Stimulated activated CD4-positive, alpha-beta T cell treated with anti-CD3 and anti-CD28 coated beads, Interleukin-4, amount 100 ng/mL, for 48 hours (primary cell): ENCODE measurements at places on chromosomes 5 and 9.

GRCh38 chr5:16776611-16777251 is 159.4 kb downstream of the MYO10 start:
- no peak for DNase-seq

- DNase-seq: no peak
Measured at GRCh38 chr5:168086104-168086610, 205.3 kb upstream of the WWC1 start.

- DNase-seq: no peak
Measured at GRCh38 chr5:132182359-132183040, 45.2 kb downstream of the P4HA2 start.

DNA sequence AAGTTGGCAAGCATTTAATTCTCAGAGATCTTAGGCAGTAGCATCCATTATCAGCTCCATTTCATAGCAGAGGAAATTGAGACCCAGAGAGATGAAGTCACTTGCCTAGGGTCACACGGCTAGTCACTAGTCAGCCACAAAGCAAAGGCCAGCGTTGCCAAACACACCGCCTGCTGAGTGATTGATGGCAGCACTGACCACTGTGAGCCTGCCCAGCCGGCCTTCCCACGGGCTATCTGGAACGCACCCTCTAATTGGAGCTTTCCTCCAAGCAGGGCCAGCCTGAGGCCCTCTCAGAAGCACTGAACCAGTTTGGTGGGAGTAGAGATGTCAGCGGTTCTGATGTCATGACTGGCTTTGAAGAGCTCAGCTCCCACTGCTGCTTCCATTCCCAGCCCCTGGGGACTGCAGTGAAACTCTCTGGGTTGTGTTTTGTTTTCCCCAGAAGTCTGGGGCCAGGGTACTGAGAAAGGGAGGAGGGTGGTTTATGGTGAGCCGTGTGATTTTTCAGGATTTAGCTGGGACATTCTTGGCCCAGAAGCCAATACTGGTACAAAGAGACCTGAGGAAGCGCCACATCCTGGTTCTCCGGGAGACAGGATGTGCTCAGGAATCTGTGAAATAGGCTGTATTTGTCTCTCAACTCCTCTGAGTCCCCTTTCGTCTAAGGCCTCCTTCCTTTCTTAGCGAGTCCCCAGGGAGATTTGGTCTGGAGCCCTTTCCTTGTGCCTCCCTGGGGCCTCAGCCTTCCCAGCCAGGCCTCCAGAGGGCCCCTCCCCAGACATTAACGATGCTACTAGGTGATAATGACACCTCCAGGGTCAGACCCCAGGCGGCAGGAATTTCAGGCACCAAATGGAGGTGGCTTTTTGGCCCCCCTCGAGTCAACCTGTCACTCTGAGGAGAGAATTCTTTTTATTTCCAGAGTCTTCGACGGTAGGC is 44.5 kb downstream of the SPRY4 start:
- DNase-seq: no peak

DNA sequence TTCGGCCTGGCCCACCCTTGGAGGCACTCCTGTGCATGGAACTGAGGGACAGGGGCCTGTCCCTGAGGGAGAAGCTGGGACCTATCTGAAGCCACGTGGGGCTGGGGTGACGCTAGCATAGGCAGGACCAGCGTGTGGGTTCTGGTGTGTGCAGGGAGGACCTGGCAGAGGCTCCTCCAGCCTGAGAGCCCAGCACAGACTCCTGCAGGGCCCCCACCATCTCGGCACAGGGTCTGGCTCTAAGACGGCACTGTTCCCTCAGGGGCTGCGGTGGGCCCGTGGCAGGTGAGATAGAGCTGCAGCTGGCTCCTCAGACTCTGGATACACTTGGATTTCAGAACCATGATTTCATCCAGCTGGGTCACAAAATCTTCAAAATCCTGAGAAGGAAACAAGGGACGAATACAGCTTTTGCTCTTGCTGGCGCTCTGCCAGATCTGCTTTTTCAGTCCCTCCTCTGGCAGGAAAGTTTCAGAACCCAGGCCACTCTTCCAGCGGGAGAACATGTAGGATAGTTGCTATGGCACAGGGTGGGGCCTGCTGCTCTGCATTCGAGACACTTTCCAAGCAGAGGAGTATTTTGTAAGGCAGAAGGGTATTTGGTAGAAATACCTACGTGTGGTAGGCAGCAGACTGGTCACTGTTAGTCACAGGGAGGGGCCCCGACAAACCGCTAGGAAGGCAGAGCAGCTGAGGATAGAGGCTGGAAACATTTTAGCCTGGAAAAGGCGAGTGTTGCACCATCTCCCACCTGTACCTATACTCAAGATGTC is 74.7 kb downstream of the KIF24 start:
- DNase-seq: no peak

DNA sequence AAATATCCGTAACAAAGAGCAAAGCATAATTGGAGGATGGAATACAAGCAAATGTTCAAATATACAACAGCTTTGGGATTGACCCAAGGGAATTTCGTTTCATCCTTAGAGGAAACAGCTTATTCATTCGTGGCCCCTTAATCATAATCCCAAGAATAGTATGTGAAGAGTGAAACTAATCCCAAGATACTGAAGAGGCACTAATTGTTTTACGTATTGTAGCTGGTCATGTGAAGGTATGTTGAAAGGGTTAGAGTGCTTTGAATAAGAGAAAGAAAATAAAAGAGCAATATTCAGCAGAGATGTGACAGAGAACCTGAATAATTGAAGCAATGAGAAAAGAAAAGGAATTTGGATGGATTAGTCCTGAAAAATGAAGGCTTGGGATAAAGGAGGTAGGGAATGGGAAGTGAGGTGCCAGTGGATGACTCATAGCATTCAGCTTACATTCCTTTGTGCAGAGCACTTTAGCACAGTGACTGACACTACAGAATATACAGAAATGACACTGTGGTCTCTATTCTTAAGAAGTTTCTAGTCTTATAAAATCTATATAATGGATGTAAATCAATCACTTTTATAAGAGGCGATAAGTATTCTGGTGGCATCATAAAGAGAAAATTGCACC is 221.9 kb downstream of the TLR4 start:
- DNase-seq: no peak

DNA sequence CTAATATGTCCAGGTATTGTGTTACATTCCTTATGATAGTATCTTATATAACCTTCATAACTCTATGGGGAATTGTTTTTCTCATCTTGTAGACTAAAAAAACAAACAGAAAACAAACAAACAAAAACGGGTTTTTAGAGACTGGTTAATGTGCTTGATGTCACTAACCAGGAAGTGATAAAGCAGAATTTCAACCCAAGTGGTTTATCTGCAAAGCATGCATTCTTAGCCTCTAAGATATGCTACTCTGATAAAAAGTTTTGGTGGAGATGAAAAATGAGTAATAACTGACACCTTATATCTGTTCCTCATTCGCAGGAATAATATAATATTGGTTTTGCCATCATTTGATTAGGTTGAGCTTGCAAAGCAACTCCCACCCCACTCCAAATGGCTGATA is 53.4 kb downstream of the PUM3 start:
- no peak for DNase-seq

DNA sequence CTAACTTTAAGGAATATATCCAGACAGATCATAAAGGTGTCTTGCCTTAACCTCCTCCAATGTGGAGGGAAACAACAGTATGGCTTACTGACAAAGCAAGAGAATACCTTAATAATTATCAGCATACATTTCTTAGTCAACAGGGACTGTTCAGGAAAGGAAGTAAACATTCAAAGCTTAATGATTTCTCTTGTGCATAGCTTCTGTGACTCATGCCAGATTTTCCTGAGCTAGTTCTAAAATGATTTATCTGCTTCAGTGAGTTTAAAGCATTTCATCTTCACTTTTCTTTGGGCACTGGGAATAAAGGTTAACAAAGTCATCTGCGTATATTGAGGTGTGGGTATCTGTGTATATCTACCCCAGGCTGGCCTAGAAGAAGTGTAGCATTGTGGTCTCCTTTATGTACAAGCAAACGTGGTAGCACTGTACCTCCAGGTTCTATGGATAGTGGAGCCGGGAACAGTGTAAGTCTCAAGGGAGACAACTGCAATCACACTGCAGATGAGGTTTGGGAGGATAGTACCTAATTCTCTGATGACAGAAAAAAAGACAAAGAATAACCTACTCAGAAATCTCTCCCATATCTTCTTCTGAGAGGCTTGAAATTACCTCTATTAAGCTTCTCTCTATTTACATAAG is 284.1 kb downstream of the HCN1 start:
- no peak for DNase-seq

DNA sequence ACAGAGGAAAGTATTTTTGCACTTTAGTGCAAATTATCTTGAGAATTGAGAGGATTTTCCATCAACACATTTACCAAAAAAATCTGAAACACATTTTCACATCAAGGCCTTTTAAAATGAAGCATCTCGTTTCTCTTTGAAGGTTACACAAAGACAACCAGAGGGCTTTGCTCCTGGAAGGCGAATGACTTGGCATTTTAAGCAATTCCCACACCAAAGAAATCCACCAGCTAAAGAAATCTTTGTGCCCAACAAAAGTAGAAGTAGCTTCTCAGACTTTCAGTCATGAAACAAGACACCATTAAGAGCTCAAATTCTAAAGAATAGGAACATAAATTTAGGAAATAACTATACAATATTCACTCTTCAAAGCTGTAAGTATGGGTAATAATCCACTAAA is 59.9 kb downstream of the HABP4 start:
- no peak for DNase-seq

GRCh38 chr5:60809891-60810425 is 34.1 kb downstream of the ELOVL7 start:
- DNase-seq: no peak

- no peak for DNase-seq
Measured at GRCh38 chr5:74131250-74131649, 505.3 kb downstream of the ARHGEF28 start.

- DNase-seq: no peak
Measured at GRCh38 chr9:95552255-95552654, 35.5 kb upstream of the PTCH1 start.

DNA sequence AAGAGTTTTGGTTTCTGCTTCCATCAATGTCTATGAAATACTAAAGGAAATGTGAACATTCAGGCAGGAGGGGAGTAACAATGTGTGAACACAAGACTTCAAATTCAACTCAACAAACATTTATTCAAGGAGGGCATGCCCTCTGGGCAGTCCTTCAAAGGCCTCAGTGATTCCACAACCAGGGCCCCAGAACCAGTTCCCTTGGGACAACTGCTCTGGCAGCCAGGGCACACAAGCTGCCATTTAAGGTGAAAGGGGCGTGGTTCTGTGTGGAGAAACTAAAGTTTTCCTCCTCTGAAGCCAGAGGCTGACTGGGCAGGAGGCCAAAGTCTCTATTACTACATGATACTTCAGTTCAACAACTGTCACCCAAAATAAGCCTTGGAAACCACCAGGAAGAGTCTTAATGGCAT is 3.2 kb downstream of the RBM18 start:
- DNase-seq: no peak

DNA sequence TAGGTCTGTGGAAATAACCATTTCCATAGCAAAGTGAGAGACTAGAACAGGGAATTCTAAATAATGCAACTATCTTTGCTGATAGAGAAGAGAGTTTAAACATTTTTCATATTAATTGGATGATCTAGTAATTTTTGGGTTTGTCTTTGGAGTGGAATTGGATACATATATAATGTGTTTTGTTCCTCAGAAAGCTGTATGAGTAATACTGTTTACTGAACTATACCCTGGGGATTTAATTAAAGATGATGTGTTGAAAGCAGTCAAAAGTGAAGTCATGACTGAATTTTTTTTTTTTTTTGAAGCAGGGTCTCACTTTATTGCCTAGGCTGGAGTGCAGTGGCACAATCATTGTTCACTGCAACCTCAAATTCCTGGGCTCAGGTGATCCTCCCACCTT is 17.9 kb downstream of the FER start:
- no peak for DNase-seq

DNA sequence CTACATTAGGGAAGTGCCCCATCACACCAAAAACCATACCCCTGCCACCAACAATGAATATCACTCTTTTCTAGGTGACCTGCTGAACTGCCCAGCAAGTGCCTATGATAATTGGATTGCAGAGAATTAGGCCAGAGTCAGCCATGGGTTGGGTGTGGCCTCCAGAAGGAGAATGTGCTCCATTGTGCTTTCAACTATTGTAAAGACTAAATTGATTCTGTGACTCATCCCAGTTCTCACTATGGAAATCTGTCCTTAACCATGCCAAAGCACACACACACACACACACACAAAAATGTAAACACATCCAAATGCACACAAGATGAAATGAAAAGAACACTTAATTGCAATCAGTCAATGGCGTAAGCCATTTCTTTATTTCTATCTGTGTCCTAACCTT is 25.7 kb downstream of the DRD1 start:
- no peak for DNase-seq

DNA sequence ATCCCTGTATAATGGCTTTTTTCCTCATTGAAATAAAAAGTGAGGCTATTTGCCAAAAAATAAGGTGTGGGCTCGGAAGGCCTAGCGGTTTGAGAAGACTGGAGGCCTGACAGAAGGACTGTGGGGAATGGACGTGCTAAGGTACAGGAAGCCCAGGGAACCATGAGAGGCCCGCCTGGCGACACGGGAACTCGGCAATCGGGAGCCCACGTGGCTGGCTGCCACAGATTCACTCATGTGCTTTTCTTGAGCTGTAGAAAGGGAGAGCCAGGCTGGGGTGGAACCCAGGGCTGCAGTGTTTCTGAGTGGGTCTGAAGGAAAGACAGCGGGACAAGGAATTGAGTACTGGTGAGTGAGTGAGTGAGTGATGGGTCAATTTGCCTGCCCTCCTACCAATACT is 11.9 kb upstream of the DDX41 start:
- no peak for DNase-seq

DNA sequence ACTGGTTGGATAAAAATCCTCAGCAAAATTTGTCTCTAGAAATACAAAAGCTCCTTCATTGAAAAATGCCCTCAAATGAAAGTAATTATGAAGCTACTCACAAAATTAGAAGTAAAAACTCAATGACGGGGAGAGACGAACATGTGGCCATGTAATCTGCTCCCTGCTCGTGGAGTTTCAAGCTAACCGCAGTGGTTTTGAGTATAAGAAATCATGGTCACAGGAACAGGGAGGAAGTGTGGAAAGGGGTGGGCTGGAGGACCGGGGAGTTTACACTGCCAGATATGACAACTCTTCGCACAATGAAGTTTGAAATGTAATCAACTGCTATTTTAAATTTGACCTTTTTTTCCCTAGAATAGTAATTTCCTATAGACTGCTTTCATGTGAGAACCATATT is 765.4 kb upstream of the DMAC1 start:
- DNase-seq: no peak
